Brain microvascular endothelial cell (primary cell): ENCODE measurements at places on chromosomes 5 and 9.

- DNase-seq, result no peak
Observed at GRCh38 chr9:13607481-13608441, 328.3 kb upstream of the MPDZ start.

DNA sequence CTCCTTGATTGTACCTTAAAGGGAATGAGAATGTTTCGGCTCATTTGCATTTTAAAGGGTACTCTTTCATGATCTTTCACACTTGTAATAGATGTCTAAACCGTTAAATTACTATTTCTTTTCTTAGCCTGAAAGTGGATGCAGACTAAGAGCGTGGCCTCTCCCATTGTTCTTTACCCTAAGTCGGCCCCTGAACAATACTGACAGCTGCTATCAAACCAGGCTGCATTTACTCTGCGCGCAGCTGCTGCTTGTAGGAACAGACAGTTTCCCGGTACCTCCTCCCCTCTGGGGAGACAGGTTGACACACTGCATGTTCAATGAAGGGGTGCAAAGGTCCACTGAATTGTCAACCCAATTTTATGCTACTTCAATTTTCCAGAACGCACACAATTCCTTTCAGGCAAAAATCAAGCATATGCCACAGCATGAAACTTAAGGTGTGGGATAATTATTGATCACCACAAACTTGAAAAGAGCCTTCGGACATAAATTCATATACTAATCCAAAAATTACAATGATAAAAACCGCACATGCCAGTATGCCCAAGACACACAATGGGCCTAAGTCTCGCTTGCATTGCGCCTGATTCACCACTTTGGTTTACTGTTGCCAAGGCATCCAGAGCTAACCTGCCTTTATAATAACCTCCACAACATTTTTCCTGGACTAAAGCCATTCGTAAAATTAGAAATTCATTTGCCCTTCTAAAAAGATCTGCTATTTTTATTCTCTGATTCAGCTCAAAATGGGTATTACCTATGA, 39.7 kb downstream of the TLE1 start:
- DNase-seq, result no peak

DNA sequence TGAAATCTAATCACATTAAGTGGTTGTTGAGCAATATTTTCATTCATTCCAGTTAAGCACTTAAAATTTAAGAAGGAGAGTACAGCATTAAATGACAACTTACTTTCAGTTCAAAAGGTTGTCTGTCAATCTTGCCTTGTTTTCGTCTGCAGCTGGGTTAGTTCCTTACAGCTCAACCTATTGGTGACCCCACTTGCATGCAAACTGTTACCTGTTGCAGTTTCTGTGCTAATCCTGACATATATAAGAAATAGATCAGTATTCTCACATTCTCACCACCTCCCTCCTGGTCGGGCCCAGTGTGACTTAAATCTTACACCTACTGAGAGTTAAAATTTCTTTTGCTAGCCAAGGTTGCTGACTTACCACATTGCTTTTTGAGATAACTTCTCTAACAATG, 191.8 kb upstream of the SMC2 start:
- no peak for DNase-seq

DNA sequence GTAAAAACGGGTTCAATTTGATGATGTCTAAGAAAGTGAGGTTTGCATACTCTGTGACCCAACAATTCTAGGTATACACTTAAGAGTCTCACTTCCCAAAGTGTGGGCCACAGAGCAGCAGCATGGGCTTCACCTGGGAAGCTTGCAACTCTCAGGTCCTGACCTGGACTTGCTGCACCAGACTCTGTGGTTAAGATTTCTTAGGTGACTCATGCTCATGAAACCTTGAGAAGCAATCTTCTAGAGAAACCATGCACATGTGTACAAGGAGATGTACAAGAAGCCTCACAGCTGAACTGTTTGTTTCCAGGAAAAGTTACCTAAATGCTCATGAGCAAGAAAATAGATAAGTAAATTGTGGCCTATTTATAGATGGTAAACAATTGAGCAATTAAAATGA, 30.0 kb downstream of the DNAJC21 start:
- peak; percentile 42 for DNase-seq

GRCh38 chr9:83430681-83431080, 107.5 kb downstream of the FRMD3 start:
- DNase-seq, result no peak

- DNase-seq, result no peak
Observed at GRCh38 chr9:124395826-124396225, 19.4 kb downstream of the PSMB7 start.

GRCh38 chr5:76794871-76795270, 24.0 kb upstream of the F2RL1 start:
- no peak for DNase-seq

DNA sequence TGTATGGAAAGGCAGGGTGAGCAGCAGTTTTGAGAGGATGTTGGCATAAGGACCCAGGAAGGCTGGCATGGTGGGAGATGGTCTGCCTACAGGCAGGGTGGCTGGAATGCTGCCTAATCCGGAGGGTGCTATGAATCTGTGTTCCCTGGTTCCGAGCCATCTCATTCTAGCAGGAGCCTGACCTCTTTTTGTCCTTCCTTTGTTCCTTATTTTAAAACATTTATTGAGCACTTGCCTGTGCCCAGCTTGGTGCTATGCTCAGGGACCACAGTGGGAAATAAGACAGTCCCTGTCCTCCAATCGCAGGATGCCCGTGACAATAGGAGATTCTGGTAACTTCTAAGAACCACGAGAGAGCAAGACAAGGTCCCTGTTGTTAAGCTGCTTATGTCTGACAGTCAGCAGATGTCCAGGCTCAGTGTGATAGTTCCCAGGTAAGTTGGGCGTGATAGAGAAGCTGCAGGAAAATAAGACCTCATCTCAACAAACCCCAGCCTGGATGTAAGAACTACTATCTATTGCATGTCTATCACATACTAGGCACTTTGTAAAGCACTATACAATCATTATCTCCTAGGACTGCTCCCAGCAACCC, 9.1 kb upstream of the ZBTB34 start:
- no peak for DNase-seq

DNA sequence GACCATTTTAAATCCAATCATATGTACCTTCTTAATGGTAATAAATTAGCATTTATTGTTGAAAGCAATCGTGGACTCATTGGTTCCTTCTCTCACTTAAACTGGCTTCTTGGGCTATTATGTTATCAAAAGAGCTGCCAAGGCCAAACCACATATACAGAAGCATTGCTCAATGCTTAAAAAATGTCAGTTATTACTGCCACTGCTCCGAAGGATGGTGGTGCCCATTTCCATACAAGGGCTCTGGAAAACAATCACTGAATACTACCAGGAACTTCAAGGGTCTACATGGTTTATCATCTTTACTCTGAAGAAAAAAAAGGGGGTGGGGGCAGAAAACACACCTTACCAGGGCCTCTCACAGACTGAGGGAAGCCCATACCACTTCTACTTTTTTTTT, 104.3 kb downstream of the GNAQ start:
- peak; percentile 24 for DNase-seq

DNA sequence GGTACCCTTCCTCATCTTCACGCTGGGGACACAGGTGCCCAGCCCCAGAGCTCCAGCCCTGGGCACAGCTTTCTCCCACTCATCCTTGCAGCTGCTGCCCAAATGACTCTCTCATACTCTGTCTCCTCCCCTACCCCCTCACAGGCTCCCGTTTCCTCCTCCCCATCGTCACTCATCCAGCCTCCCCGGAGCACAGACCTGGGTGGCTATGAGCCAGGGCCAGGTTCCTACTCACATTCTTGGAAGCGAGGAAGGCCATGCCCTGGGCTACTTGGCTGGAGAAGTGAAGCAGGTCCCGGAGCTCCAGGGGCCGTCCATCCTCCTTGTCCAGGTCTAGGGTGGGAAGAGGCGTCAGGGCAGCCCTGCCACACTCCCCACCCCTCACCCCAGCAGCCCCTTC, 29.3 kb downstream of the CSF1R start:
- DNase-seq, result no peak

DNA sequence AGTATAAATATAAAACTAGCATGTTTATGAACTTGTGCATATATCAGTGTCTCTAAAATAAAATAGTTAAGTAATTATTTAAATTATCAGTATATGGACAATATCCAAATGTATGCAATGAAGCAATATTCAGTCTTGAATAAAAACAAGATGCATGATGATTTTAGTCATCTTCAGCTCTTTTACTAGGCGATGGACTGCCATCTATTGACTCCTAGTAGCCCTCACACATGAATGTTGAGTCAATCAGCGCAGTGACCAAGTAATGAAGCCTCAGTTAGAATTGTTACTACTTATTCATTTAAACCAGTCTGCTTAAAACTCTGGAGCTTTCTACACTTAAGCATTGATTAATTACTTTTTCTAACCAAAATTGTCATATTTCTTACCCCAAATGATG, 92.9 kb upstream of the GRHPR start:
- DNase-seq, result peak; percentile 15

- DNase-seq, result no peak
Observed at GRCh38 chr9:78676009-78676408, 379.1 kb downstream of the PSAT1 start.
